ENCODE measurements at places on chromosomes 3 and 15.

- H3K4me1 ChIP-seq: no peaks in the 10 kb centered on the region
- H3K27me3 ChIP-seq: no peaks in the 10 kb centered on the region
- no peaks in the 10 kb centered on the region for H3K36me3 ChIP-seq
- H3K27ac ChIP-seq: no peak overlapping the region
- H3K4me3 ChIP-seq: no peak overlapping the region
These were observed 125.0 kb downstream of the MOBP start for GRCh38 chr3:39592311-39593050.

- no peaks in the 10 kb centered on the region for H3K27me3 ChIP-seq
- H3K36me3 ChIP-seq: peaks cover 66% of the 10 kb centered on the region
- H3K27ac ChIP-seq: no peak overlapping the region
- DNase-seq: no peak
- no peak overlapping the region for H3K4me3 ChIP-seq
These were observed 81.5 kb downstream of the TJP1 start for GRCh38 chr15:29740692-29741311.

DNA sequence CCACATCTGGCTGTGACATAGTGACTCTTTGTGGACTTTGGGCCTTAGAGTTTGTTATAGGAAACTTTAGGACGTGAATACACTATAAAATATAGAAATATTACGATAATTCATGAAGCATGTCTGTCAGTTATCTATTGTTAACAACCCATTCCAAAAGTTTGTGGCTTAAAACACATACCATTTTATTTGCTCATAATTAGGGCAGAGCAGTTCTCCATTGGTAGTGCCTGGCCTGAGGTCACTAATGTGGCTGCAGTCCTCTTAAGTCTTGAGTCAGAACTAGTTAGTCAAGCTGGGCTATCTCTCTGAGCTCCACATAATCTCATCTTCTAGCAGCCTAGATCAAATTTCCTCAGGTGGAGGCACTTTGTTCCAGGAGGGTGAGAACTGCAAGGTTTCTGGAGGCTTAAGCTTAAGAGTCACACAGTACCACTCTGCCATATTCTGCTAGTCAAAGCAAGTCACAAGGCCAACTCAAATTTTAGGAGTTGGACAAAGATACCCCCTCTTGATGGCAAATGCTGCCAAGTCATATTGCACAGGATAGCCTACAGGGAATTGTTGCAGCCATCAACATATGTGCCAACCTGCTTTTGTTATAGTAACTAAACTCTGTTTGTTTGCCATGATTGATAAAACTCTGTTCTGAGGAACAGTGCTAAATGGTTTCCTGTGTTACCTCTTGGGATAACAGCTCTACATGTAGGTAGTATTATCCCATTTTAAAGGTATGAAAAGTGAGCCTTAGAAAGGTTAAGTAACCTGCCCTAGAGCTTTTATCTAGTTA lies 8.7 kb downstream of the ATXN7 start:
- no peaks in the 10 kb centered on the region for H3K36me3 ChIP-seq
- H3K27me3 ChIP-seq: no peaks in the 10 kb centered on the region
- peaks cover 48% of the 10 kb centered on the region for H3K4me1 ChIP-seq
- DNase-seq: no peak
- no peak overlapping the region for H3K4me3 ChIP-seq

DNA sequence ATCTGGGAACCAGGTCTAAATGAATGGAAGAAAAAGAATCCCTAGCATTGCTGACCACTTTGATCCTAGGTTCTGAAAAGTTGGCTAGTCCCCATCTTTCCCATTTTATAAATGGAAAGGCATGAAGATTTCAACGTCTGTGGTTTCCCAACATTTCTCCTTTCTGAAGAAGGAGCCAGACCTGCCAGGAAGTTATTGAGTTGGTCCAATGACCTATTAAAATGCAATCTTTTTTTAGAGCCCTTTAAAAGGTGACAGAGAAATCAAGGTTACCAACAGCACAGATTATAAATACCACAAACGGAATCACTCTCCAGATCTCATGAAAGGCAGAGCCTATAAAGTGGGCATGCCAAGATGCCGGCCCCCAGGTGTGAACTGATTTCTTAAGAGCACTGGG lies 505.6 kb upstream of the THBS1 start:
- DNase-seq: no peak
- H3K27ac ChIP-seq: no peak overlapping the region
- no peaks in the 10 kb centered on the region for H3K27me3 ChIP-seq
- peaks cover 6% of the 10 kb centered on the region for H3K4me1 ChIP-seq

DNA sequence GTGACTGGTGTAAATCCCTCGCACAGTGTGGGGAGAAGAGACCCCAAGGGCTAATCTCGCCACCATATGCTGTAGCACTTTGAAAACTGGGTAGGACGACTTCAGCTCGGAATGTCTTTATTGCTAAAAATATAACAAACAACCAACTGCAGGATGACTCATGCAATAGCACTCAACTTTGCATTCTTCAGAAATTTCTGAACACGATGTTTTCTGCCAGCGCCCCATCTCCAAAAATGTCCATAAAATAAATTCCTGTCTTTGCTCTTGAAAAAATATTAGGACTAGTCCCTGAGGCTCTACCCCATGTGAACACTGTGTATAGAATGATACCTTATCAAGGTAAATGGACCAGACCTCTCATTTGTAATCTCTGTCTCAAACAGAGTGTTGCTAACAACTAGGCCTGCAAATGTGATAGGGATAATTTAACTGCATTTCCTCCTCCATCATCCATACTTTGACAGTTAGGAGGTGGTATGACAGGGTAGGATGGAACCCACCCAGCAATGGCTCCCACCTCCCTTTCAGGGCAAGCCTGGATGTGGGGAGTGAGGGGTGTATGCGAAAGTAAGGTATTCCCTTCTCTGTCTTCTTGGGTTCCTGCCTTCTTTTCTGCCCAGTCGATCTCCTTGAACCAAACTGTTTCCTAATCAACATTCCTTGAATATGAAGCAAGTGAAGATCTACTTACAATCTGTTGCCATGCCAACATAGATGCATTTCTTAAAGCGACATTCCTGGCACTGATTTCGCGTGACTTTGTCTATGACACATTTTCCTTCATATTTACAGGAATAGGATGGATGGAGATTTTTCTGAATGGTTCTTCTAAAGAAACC lies 201.1 kb downstream of the NR1D2 start:
- no peak for DNase-seq
- no peak overlapping the region for H3K4me3 ChIP-seq
- H3K27me3 ChIP-seq: no peaks in the 10 kb centered on the region
- peaks cover 5% of the 10 kb centered on the region for H3K36me3 ChIP-seq
- H3K27ac ChIP-seq: peak overlapping the region; percentile 57
- H3K4me1 ChIP-seq: peaks cover 20% of the 10 kb centered on the region

DNA sequence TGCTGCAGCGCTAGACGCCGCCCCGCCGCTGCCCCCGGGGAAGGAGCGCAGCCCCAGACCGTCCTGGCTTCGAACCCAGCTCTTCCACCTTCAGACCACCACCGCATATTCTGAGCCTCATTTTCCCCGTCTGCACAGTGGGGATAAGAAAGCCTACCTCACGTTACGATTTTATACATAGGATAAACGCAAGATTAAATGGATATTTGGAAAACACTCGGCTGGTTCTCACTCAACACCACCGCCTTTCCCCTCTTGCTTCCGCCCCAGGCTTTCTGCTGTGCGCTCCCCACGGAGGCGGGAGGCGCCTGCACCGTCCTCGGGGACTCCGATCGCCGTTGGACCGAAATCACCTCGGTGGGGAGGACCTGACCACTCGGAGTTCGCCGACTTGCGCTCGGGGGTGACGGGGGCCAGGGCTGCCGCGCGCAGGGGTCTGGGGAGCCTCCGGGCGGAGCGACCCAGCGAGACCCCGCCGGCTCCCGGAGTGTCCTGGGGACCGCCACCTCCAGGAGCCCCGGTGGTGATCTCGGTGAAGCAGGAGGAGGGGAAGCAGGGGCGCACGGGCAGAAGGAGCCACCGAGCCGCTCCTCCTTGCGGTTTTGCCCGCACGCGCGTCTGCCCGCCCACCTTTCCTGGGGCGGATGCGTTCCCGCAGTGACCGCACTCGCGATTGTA lies 4.0 kb downstream of the FBXL22 start:
- H3K27me3 ChIP-seq: no peaks in the 10 kb centered on the region
- H3K36me3 ChIP-seq: no peaks in the 10 kb centered on the region
- peak; percentile 32 for DNase-seq
- peaks cover 86% of the 10 kb centered on the region for H3K4me1 ChIP-seq
- H3K4me3 ChIP-seq: peak overlapping the region; percentile 81

DNA sequence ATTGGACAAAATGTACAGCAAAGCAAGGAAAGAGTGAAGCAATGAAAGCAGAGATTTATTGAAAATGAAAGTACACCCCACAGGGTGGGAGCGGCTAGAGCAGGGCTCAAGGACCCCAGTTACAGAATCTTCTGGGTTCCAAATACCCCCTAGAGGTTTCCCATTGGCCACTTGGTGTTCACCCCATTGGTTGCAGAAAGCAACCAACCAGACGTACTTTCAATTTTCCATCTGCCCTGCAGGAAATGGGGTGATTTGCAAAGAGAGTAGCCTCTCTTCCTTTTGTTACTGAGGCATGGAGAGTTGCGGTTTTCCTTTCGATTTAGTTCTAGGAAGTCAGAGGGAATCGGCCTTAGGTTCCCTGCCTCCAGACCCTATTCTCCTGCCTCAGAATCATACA lies 2.4 kb downstream of the PML start:
- peak overlapping the region; percentile 76 for H3K4me3 ChIP-seq
- no peaks in the 10 kb centered on the region for H3K27me3 ChIP-seq
- DNase-seq: no peak
- H3K4me1 ChIP-seq: peaks cover 90% of the 10 kb centered on the region

- H3K4me1 ChIP-seq: peaks cover 92% of the 10 kb centered on the region
- DNase-seq: no peak
- H3K27ac ChIP-seq: peak overlapping the region; percentile 91
- H3K27me3 ChIP-seq: no peaks in the 10 kb centered on the region
These were observed 3.2 kb downstream of the SEMA6D start for GRCh38 chr15:47720555-47720954.

DNA sequence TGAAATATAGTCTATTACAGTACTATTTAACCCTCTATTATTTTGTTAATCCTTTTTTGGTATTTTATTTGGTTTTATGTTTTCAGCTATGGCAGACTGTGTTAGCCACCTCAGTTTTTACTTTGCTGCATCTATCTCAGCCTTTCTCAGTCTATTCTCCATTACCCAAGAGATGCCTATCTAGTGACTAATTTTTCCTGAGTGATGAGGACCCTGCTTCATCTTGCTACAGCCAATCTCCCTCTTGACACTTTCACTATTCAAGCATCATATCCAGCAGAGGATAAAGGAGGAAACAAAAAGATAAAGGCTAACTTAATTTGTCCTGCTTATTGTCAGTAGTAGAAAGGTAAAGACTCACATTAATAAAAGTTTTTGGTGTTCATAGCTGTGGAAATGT lies 141.8 kb upstream of the NECTIN3 start:
- DNase-seq: no peak
- no peaks in the 10 kb centered on the region for H3K36me3 ChIP-seq
- H3K27ac ChIP-seq: no peak overlapping the region
- no peaks in the 10 kb centered on the region for H3K27me3 ChIP-seq

DNA sequence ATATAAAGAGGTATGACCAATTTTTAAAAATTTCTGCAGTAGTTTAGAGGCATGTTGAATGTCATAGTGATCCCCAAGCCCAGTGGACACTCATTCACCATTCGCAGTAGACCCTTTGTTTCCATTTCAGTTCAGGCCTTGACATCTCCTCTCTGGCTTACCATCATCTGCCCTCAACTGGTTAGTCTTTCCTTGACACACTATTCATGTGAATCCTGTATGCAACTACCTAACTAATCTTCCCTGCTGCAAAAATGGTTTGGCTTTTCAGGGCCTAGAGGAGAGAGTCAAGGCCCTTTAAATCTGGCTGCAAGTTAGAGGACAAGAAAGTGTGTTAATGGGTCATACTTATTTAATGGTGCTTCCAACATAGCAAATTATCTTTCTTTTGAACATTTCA lies 10.9 kb downstream of the APH1B start:
- no peak overlapping the region for H3K27ac ChIP-seq
- peaks cover 27% of the 10 kb centered on the region for H3K36me3 ChIP-seq
- no peak for DNase-seq
- no peaks in the 10 kb centered on the region for H3K27me3 ChIP-seq
- H3K4me3 ChIP-seq: no peak overlapping the region

GRCh38 chr15:29857221-29857789 lies 35.0 kb upstream of the TJP1 start:
- H3K4me3 ChIP-seq: no peak overlapping the region
- H3K27ac ChIP-seq: no peak overlapping the region
- peaks cover 25% of the 10 kb centered on the region for H3K4me1 ChIP-seq
- no peak for DNase-seq

GRCh38 chr3:71052716-71053115 lies 530.8 kb downstream of the FOXP1 start:
- no peak overlapping the region for H3K4me3 ChIP-seq
- H3K27ac ChIP-seq: peak overlapping the region; percentile 96
- no peak for DNase-seq
- H3K4me1 ChIP-seq: peaks cover 100% of the 10 kb centered on the region
- no peaks in the 10 kb centered on the region for H3K27me3 ChIP-seq

DNA sequence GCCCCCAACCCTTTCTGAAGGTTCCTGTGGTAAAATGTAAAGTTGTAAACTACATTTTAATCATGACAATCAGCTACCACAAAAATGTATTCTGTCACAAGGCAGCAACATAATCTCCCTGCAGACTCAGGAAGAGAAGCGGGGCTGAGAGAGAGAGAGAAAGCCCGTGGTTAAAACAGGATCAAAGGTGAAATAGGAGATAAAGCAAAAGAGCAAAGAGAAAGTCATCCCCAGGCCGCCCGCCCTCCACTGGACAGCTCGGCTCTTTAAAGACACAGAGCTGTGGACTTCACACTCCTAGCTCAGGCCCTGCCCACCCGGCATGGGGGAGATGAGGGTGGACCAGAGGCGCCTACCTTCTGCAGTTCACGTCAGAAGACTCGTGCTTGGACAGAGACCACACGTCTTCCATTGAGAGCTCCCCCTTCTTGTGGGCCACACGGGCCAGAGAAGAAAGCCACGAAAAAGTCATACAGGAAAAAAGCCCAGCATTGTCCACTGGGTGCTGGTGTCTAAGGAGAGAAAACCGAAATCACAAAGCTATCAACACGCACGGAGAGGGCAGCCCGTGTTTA lies 29.4 kb downstream of the ABCC5 start:
- H3K4me1 ChIP-seq: no peaks in the 10 kb centered on the region
- H3K27ac ChIP-seq: no peak overlapping the region
- no peak overlapping the region for H3K4me3 ChIP-seq
- no peaks in the 10 kb centered on the region for H3K27me3 ChIP-seq
- H3K36me3 ChIP-seq: peaks cover 59% of the 10 kb centered on the region

GRCh38 chr3:4852780-4853748 lies 126.2 kb upstream of the BHLHE40 start:
- no peak overlapping the region for H3K27ac ChIP-seq
- no peak for DNase-seq
- H3K27me3 ChIP-seq: no peaks in the 10 kb centered on the region

Measured in left ventricle myocardium inferior (tissue), 1 donor.